ENCODE measurements at places on chromosomes 4 and X. TPM values are rescaled to one million over a fixed set of nuclear protein-coding genes. Genes with fewer than 3 reads are reported as not detected.

Gene CXCL6
- total RNA-seq: not detected

Gene TEX11
- total RNA-seq: not detected

Gene SPANXC
- not detected for total RNA-seq

Gene REELD1
- total RNA-seq: not detected

Gene TSPAN7
- total RNA-seq: 0.23 TPM

Gene RHOXF2B
- total RNA-seq: not detected

Gene SSX3
- not detected for total RNA-seq

Gene IGFBP7
- not detected for total RNA-seq
